ENCODE measurements at places on chromosomes 1 and 21. TPM values are rescaled to one million over a fixed set of nuclear protein-coding genes. Genes with fewer than 3 reads are reported as not detected.

CELA2A gene
- total RNA-seq = not detected

CNKSR1 gene
- 9.9 TPM for total RNA-seq

- DNase-seq = no peak
Measured at GRCh38 chr1:87754139-87754538, 425.5 kb downstream of the LMO4 start.

GRCh38 chr1:174407665-174408064, 40.1 kb upstream of the GPR52 start:
- DNase-seq = no peak

DNA sequence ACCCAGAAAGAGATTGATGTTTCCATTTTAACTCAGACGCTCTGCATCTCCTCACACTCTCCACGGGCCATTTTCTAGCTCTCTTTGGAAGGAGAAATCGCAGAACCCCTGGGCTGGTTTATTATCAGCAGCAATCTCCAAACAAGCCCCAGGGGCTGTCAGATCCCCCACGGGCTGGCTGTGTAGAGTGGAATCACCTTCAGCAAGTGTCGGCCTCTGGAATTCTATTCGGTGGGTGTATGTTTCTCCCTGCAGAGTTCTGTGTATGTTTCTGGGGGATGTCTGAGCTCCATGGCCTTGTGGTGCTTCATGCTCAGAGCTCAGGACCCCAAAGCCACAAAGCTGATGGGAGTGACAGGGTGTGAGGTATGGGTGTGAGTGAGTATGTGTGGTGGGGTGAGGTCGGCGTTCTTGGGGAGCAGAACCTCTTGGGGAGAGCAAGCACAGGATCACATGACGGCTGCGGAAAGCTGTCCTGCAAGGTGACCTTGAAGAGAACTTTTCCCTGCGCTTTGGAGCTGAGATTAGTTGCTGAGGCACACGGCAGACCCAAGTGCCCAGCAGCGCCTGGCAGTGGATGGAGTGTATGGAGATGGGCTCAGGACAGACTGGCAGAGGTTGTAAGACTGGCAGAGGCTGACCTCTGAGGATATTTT, 489 bp downstream of the ACOT11 start:
- DNase-seq = no peak

All from glutamatergic neuron (in vitro differentiated cells).